ENCODE measurements at places on chromosomes 4 and X. TPM values are rescaled to one million over a fixed set of nuclear protein-coding genes. Genes with fewer than 3 reads are reported as not detected.

- no peak for DNase-seq
Observed at GRCh38 chr4:38965866-38966265, 66.3 kb downstream of the TMEM156 start.

GRCh38 chr4:48484494-48485168 lies 1.5 kb downstream of the SLC10A4 start:
- no peak for DNase-seq

DNA sequence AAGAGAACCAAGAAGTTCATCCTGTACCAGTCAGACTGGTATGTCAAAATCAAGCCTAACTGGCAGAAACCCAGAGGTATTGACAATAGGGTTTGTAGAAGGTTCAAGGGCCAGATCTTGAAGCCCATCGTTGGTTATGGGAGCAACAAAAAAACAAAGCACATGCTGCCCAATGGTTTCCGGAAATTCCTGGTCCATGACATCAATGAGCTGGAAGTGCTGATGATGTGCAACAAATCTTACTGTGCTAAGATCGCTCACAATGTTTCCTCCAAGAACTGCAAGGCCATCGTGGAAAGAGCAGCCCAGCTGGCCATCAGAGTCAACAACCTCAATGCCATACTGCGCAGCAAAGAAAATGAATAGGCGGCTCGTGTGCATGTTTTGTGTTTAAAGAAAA lies 172.7 kb upstream of the MED14 start:
- DNase-seq, result no peak

DNA sequence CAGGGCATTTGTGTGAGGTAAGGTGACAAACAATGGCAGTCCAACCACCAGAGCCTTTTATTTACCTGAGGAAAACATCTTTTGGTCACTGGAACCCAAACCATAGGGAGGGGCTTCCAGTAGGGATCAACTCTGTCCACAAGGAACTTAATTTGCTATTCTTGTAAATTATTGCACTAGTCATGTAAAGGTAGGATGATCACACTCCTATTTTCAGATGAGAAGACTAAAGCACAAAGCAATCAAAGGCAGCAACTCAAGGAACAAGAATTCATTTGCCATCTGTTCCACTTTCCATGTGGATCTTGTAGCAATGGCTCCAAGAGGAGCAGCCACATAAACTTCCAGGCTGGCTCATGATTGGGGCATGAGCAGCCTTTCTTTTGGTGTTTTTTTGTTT lies 35.3 kb downstream of the CD99L2 start:
- no peak for DNase-seq

The NAT8L gene
- 1.0 TPM for total RNA-seq

GRCh38 chr4:178976861-178977260 lies 1534.6 kb upstream of the AGA start:
- no peak for DNase-seq

The TTC29 gene
- not detected for total RNA-seq

GRCh38 chrX:13742397-13743176 lies 8.0 kb downstream of the OFD1 start:
- peak; percentile 67 for DNase-seq

DNA sequence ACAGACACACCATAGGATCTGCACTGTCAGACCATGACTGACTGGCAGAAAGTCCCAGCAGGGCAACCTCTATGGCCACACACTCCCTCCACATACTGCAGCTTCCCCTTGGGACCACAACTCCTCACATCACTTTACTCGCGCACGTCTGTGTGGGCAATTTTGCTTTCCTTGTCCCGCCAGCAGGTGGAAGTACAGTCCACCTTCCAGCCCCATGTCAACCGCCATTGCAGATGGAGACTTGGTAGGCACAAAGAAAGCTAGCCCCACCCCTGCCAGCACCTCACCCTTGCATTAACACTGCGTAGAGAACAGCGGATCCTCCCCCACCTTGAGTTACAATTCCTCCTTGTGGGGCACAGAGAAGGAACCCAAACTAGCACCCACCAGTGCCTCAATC lies 74.4 kb upstream of the NAP1L2 start:
- no peak for DNase-seq

- DNase-seq, result no peak
Observed at GRCh38 chr4:16772366-16772850, 126.0 kb downstream of the LDB2 start.

The KIAA1210 gene
- not detected for total RNA-seq

DNA sequence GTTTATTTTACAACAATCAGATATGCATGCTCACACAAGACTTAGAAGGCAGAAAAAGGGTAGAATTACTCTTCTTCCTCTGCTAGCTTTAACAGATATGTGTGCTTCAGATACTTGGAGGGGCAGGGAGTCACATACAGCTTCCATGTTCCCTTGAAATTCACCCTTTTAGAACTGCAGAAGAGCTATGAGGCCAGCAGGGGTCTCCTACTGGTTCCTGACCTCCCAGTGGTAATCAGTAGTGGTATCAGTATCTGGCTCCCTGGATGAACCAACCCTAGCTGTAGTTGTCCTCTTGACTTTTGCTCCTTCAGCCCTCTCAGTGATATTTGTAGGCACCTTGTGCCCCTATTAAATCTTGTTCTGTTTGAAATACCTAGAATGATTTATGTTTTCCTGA lies 81.5 kb downstream of the RCHY1 start:
- DNase-seq, result peak; percentile 9

The TBX22 gene
- total RNA-seq, result not detected

DNA sequence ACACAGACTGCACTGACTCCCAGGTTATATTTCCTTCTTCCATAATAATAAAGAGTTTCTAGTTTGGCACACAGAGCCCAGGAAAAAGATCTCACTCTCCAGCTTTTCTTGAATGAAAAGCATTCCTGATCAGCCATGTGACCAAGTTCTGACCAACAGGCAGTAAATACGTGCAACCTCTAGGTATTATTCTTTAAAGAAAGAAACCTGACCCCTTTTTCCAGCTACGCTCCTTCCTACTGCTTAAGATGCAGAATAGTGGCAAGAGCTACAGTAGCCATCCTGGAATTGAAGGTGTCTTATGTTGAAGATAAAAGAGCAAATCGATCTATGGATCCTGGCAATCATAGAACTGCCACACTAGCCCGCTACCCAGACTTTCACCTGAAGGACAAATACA lies 76.7 kb downstream of the LRBA start:
- DNase-seq, result no peak

DNA sequence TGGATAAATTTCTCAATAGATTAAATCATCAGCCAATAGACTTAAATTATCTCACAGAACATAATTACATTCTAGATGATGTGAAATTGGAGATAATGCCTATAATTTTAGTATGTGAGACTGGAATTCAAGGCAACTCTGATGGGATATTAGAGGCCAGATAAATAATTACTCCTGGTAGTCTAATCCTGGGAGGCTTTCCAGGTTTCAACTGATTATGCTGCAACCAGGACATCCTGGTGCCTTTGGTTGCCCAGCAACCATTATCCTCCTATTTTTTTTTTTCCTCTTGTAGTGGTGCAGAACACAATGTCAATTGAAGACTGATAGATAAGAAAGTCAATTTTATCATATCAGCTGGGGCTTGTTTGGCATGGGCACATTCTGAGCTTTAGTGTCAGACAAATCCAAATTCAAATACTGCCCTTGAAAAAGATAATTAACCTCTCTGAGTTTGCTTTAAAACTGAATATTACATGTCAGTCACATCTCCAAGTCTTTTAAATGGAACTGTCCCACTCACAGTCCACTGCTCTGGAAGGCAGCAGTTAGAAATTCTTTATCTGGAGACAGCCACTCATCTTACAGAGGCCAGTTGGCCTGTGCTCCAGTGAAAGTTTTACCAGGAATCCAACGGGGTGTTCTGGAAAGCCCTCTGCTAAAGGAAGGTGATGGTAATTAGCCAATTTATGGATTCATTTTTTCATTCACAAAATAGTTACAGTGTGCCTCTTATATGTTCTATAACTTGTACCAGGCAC lies 95.3 kb upstream of the GUCY1A1 start:
- no peak for DNase-seq

DNA sequence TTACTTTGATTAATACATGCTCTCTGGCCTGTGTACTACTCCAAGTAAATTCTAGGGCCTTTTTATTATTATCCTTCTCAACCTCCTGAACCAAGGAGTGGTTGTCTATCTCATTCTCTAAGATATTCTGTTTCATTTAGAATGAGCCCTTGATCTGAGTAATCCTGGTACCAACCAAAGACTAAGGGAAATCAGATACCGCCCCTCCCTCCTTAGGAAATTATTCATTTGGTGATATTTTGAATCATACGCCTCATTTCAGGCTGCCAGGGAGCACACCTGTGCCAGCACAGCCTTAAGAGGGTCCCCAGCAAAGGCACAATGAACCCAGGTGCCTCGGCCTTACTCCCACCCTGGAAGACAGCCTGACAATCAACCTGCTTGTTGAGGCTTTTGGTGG lies 73.2 kb upstream of the STARD8 start:
- no peak for DNase-seq

The FAM184B gene
- 0.05 TPM for total RNA-seq

GRCh38 chr4:167234316-167234881 lies at the start of gene SPOCK3:
Gene SPOCK3 (minus strand): TSS chr4:167234494.
- DNase-seq, result peak; percentile 14

DNA sequence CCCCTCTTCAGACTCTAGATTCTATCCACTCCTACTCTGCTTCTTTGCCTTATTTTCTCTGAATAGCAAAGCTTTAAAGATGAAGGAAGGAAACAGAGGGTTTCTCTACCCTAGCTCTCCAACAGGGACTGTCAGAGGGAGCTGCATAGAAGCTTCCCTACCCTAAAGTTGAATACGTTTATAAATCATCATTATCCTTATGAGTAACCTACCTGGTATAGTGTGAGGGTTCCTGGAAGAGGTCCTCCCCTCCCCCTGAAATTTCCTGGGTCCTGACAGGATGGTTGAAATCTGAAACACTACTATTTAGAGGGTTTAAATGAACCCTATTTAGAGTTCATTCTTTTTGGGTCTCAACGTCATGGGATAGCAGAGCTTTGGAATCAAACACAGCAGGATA lies 187.0 kb upstream of the RBPJ start:
- peak; percentile 28 for DNase-seq

The RNF175 gene
- not detected for total RNA-seq

GRCh38 chr4:52950226-52950625 lies 88.1 kb downstream of the RASL11B start:
- DNase-seq, result no peak

DNA sequence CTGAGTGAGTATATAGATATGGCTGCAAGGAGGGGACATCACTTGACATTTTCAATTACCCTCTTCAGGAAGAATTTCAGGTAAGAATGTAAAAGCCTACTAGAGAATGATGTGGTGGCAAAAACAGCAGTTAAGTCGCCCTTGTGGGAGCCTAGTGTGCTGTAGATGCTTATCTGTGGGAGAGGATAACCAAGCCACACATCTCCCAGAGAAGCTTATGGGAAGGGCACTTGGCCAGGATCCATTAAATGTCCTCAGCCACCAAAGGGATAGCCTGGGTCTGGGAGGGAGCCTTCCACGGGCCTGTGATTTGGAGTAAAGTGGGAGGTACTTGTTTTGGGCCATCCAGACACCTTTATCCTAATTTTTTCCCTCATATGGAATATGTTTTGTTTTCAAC lies 41.3 kb upstream of the BCLAF3 start:
- no peak for DNase-seq

DNA sequence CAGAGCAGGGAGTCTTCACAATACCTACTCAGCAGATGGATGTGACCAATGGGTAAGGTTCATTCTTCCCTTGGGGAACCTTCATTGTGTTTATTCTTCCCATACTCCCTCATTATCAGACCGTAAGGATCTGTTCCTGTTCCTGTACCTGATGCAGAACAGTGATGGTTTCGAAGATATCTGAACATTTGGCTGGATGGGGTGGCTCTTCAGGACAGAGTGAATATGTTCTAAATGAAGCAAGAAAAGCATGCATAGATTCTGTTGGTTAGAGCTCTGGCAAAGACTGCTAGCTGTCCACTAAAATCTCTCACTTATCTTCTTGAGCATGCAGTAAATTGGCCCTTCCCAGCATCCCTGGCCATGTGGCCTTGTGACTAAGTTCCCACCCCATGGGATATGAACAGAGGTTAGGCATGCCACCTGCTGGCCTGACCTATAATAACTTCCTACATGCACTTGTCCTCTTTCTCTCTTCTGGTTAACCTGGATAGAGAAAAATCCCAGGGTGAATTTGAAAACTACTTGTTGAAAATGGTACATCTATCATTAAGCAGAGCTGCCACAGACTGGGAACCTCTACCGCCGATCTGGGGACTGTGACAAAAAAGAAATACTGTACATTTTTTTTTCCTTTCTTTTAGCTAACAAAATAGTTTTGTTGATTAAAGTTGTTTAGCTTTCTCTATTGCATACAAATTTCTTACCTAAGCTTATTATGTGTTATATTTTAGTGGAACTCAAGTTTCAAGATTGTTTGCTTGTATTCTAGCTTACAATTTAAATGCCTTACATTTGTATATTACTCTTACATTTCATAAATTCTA lies 60.0 kb upstream of the BANK1 start:
- DNase-seq, result peak; percentile 73

GRCh38 chrX:23788946-23789345 lies 6.0 kb downstream of the SAT1 start:
- DNase-seq, result no peak

The SGMS2 gene
- total RNA-seq, result 0.14 TPM

DNA sequence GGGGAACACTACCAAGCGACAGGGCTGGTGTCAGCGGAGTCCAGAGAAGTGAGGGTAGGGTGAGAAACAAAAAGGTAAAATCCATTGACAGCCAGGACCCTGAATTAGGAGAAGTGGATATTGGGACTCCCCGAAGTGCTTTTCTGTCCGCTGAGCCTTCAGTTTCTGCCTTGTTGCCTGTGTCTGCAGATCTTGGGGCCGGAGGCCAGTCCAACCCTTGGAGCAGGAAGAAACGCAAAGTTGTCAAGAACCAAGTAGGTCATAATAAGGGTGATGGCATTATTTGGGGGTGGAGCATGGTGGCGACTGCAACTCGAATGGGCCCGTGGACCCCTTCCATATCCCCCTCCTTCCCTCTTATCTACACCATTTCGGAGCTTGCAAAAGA lies 1.0 kb downstream of the ARMCX1 start:
- no peak for DNase-seq

GRCh38 chrX:120474085-120474484 lies 5.0 kb upstream of the LAMP2 start:
- DNase-seq, result no peak

Data from activated CD8-positive, alpha-beta T cell treated with anti-CD3 and anti-CD28 coated beads for 36 hours (primary cell).